ENCODE measurements at places on chromosomes 1 and 21. TPM values are rescaled to one million over a fixed set of nuclear protein-coding genes. Genes with fewer than 3 reads are reported as not detected.
A peak's percentile ranks its signal among the peaks of the same experiment; 100 is the strongest.

DNA sequence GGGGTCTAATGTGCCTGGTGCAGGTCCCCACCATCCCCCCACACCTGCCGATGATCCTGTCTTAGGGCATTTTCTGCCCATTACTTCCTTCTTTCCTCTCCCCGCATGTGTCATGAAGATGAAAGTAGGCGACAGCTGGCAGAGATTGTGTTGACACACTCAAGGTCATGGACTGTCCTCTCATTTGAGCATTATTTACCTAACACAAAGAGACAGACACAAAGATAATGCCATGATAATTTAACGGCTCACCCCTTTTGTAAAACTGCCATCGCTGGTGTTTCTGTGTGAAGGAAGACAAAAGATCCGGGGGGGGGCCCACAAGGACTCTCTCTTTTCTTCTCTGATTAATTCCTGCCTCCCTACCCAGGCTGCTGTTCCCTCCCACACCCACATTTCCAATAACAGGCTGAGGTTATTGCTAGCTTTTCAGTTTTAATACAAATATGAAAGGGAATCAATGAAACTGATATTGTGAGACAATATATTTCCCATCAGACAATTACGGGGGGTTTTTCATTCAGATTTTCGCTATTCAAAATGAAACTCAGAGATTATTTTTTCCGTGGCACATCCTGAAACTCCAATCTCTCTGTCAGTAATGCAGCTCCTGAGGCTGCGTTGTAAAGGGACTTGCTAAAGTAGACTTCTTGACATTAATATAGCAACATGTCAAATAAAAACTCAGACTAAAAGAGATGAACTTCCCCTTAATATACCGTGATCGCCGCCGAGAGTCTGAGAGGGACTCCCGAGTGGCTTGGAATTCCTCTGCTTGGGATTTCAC, 561.1 kb downstream of the NPHP4 start:
- DNase-seq = no peak

- DNase-seq = peak; percentile 84
Observed at GRCh38 chr1:24705260-24706073, 39.8 kb upstream of the CLIC4 start.

Gene MYOC
- total RNA-seq = 0.93 TPM

DNA sequence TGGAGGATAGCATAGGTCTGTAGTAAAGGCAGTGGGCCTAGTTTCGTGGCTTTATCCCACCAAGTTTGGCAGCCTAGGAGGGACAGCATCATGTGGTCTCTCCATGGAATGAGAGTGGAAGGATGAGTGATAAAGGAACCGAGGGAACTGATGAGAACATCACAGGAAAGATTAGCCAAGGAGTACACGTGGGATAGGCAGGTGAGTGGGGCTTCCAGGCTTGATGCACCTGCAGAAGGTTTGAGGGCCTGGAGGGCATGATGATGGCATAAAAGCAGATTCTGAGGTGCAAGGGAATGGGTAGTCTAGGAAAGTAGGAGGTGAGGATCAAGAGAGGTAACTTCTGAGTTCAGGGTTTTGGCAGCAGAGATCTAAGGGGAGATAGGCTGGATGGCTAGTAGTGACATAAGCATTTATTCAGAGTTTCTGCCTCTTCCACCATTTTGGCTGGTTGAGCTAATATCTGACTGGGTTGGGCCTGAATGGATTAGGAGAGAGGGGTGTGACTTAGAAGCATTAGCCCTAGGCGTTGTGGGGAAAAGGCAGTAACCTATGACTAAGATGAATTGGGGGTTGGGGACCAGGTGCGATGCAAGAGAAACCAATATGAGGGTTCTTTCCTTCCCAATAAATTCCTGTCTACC, 9.1 kb downstream of the PTGFRN start:
- no peak for DNase-seq

DNA sequence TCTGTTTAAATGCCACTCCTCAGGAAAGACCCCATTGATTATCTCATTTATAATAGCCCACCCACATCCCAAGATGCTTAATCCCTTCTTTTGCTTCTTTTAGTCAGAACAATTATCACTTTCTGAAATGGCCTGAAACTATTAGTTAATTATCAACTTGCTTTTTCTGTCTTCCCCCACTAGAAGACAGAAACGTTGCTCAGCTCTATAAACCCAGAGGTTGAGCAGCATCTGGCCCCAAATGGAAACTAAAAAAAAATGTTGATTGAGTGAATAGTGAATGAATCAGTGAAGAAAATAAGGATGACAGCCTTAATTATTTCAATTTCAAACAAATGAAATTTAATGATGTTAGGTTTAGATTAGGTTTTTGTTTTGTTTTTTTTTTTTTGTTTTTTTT, 38.2 kb upstream of the PIGC start:
- no peak for DNase-seq

- no peak for DNase-seq
Observed at GRCh38 chr1:7856345-7856744, 3.5 kb upstream of the UTS2 start.

DNA sequence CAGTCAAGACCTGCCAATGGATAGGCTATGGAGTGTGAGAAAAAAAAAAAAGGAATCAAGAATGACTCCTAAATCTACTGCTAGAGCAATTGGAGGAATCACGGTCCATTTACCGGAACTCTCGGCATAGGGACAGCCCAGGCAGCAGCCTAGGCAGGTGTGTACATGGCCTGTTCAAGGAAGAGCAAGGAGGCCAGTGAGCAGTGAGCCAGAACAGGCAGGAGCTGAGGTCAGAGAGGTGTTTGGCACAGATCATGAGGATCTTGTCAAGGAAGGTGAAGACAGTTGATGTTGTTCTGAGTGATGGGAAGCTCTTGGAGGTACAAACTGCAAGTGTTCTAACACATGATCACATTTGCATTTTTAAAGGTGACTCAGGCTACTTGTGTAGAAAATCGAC, 40.6 kb upstream of the HHAT start:
- DNase-seq = no peak

Gene CSTB
- total RNA-seq = 33.0 TPM

GRCh38 chr1:69121723-69122122, 446.0 kb upstream of the LRRC7 start:
- no peak for DNase-seq
